Skin of body (tissue), 3 donors: ENCODE measurements at places on chromosomes 12 and 14. TPM values are rescaled to one million over a fixed set of nuclear protein-coding genes. Genes with fewer than 3 reads are reported as not detected.

The TAS2R10 gene
- total RNA-seq: 1.7 TPM

- no peak for DNase-seq
These were observed 174.5 kb upstream of the RBM19 start for GRCh38 chr12:114140576-114140975.

DNA sequence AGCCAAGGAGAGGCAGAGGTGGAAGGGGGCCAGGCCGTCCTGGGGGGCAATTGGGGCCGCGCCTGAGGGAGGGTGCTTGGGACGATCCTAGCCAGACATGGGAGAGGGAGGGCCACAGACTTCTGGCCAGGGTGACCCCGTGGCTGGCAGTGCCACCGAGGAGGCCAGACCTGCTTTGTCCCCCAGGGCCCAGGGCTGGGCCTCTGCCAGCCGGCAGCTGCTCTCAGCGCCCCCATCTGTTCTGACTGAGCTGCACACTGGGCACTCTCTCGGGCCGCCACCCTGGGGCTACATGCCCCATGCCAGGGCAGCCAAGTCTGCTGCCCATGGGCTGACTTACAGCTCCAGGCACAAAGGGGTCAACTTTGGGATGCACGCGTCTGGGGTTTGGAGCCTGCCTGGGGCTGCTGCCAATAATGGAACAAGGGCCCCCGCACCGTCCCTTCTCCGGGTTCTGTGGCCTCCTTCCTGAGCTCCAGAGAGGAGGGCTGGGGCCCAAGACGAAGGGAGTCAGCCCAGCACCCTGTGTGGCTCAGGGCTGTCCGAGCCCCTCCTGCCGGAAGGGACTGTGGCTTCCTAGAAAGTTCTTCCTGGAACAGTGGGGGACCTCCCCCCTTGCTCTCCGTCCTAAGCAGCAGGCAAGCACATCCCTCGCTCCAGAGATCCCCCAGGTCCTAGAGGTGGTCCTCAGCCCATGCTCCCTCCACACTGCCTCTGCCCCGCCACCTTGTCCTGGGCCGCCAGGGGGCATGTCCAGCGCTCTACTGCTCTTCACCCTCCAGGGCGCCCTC lies 1.1 kb downstream of the ADSS1 start:
- DNase-seq: peak; percentile 25

The ATL1 gene
- total RNA-seq: 11.9 TPM

The KITLG gene
- total RNA-seq: 34.1 TPM

GRCh38 chr14:19917243-19917642 lies 3.2 kb upstream of the OR4K5 start:
- DNase-seq: no peak
